CD8-positive, alpha-beta memory T cell (primary cell): ENCODE measurements at places on chromosomes 6 and 20.

GRCh38 chr20:52524861-52525260 lies 333.3 kb upstream of the ZFP64 start:
- no peak for DNase-seq

DNA sequence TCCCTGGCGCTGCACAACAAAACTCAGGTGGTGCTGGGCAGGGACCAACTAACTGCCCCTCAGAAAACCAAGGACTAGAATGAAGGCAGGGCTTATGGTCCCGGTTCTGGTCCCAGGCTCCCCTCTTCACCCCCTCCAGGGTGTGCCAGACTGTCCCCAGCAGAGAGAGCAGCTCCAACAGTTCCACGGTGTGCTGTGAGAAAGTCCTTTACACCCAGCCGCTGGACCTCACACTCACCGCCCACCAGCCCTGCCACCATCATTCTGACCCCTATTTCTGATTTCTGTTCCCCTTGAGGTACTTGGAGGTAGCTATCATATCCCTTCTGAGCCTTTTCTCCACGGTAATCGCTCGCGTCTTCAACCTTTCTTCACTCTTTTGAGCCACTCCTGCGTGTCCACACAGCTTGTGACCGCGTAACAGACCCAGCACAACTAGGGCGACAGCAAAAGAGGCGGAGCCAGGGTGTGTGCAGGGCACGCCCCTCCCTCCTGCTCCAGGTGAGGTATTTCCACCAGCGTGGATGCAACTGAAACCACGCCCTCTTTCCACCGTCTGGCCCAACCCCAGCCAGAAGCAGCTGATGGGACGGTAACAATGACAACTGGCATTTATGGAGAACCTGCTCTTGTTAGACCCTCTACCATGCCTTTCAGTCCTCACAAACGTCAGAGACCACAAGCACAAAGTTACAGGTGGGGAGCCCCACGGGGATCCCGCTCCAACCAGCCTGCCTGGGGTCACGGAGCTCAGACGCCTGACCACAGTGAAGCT lies 2.3 kb downstream of the PXDC1 start:
- no peak for DNase-seq

GRCh38 chr6:19842030-19842615 lies 5.0 kb downstream of the ID4 start:
- DNase-seq = no peak

- DNase-seq = no peak
These were observed 1.6 kb downstream of the DSP start for GRCh38 chr6:7542874-7543624.

DNA sequence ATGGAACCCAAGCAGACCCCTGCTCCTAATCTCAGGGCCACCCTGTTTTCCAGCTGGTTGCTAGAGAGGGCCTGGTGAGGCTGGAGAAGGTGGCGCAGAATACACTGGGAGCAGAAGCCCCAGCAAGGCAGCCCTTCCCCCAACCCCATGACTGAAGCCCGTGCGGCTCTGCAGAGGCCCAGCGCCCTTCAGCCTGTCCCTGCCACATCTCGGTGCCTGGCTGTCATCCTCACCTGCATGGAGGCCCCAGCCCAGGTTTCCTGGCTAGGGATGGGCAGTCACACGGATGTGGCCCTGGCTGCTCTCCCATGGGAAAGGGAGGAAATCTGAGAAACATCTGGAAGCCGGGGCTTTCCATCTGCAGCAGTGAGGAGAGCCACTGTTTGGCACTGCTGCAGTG lies 26.1 kb upstream of the VSTM2L start:
- DNase-seq = no peak

DNA sequence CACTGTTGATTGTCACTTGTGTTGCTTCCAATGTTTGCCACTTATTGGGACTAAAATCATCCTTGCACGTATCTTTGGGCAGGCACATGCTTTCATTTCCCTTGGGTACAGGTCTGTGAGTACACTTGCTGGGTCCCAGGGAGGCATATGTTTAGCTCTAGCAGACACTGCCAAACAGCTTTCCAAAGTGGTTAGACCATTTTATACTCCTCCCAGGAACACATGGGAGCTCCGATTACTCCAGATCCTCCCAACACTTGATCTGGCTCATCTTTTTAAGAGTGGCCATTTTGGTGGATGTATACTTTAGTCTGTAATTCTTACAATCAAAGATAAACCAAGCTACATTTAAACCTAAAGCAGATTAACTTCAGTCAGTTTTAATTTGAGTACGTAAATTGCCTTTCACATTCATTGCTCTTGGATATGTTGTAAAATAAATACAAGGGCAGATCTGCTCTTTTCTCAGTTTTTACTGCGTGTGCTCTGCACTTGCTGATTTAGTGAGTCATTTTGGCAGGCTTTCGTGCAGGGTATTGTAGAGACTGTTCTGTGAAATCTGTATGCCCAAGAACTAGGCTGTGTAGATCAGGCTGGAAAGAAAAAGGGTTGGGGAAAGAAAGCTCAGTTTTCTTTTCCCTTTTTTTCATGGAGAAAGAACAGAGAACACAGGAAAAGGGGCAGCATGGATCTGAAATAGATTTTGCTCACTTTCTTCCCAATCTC lies 19.5 kb downstream of the SLC22A1 start:
- DNase-seq = no peak
